ENCODE measurements at places on chromosomes 3 and 15.

DNA sequence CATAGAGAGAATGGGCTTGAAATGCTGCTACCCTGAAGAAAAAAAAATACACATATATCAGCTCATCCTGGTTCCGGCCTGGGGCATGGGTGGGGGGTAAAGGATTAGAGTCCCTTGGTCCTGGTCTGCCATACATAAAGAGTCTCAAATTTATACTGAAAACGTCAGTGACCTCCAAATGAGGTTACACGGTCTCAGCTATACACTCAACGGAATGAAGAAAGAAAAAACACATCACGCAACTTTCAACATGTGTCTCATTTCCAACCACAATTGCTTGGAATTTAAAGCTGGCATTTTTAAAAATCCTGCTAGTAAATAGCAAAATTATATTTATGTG, 612.8 kb downstream of the MCTP2 start:
- DNase-seq = no peak

- no peak for DNase-seq
These were observed 480.5 kb downstream of the CNTN4 start for GRCh38 chr3:2579206-2579605.

GRCh38 chr15:58258501-58259292, 120.5 kb downstream of the AQP9 start:
- no peak for DNase-seq

DNA sequence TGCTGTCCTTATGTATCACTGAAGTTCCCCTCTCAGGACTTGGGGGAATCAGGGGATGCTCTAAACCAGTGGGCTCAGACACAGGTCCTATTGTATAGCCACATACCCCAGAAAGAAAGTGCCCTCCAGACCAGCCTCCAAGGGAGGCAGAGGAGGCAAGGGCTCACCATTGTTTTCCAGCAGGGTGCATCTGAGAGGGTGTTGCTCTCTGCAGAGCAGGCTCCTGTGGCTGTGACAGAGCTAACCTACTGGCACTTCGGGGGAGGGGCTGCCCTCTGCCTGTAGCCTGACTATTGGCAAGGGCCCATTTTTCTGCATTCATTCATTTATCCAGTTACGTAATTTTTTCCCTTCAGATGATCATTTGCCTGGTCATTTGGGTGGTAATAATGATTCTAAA, 39.9 kb downstream of the EEFSEC start:
- DNase-seq = no peak

- no peak for DNase-seq
These were observed 376.3 kb downstream of the PDCD6IP start for GRCh38 chr3:34174740-34175139.

GRCh38 chr3:127959873-127960272, 44.8 kb downstream of the KBTBD12 start:
- DNase-seq = no peak

DNA sequence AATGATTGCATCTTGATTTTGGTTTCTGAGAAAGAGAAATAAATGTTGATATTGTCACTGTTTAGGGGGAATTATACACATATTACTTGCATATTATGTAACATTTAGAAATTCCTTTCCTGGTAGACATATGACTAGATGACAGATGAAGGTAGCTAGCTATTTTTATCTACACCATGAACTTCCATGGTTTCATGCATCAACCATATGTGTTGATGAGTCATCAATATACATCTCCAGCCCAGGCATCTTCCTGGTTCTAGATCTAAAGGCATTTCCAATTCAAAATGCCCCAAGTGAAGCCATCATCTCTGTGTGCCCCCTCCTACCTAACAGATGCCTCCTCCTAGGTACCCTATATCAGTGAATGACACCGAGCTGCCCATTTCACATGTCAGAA, 9.5 kb upstream of the ADAMTSL3 start:
- no peak for DNase-seq

GRCh38 chr3:174089592-174089991, 692.0 kb downstream of the NLGN1 start:
- no peak for DNase-seq

- DNase-seq = no peak
These were observed 61.4 kb downstream of the GLB1 start for GRCh38 chr3:33035596-33035995.
